ENCODE measurements at places on chromosomes 3 and 15. TPM values are rescaled to one million over a fixed set of nuclear protein-coding genes. Genes with fewer than 3 reads are reported as not detected.

GRCh38 chr15:27743638-27744037 is 355.5 kb downstream of the OCA2 start:
- no peaks in the 10 kb centered on the region for H3K36me3 ChIP-seq
- H3K27me3 ChIP-seq: no peaks in the 10 kb centered on the region

DNA sequence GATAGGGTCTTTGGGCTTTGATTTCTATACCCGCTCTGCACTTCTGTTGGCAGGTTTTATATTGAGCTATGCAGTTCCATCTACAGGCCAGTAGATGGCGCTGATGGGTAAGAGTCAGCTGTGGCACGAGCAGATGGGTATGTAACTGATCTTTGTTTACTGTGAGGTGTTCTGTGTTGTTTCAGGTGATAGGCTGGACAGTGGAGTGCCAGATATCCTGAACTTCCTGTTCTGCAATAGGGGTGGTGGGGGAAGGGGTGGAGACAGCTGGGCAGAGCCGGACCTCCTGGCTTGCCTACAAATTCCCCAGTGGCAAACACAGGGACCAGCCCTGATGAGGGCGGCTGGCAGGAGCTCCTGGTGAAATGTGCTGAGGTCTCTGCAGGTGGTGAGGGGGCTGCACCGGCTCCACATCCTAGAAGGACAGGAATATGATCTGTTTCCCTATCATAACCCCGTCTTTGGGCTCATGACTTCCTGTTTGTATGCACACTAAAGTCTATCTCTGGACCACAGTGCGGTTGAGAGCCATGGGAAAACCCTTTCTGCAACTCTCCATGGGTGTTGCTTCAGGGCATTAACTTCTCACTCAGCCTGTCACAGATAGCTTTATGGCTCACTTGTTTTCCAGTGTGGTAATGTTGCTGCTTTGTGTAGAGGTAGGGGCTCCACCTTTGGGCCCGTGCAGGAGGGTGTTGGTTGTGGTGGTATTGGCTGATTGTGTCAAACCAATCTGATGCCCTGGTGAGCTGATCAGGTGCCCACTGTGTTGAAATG is 13.4 kb upstream of the FAM98B start:
- peaks cover 7% of the 10 kb centered on the region for H3K4me1 ChIP-seq
- H3K27me3 ChIP-seq: 0 out of 2 replicates have a peak, but pooled peaks cover 9% of the 10 kb centered on the region
- no peaks in the 10 kb centered on the region for H3K36me3 ChIP-seq
- no peak overlapping the region for H3K4me3 ChIP-seq

- no peak for DNase-seq
- peaks cover 47% of the 10 kb centered on the region for H3K4me1 ChIP-seq
- H3K4me3 ChIP-seq: peak overlapping the region; percentile 68
- H3K27me3 ChIP-seq: no peaks in the 10 kb centered on the region
- H3K27ac ChIP-seq: no peak overlapping the region
- H3K36me3 ChIP-seq: no peaks in the 10 kb centered on the region
These were observed 230 bp downstream of the SHF start for GRCh38 chr15:45187578-45187893.

DNA sequence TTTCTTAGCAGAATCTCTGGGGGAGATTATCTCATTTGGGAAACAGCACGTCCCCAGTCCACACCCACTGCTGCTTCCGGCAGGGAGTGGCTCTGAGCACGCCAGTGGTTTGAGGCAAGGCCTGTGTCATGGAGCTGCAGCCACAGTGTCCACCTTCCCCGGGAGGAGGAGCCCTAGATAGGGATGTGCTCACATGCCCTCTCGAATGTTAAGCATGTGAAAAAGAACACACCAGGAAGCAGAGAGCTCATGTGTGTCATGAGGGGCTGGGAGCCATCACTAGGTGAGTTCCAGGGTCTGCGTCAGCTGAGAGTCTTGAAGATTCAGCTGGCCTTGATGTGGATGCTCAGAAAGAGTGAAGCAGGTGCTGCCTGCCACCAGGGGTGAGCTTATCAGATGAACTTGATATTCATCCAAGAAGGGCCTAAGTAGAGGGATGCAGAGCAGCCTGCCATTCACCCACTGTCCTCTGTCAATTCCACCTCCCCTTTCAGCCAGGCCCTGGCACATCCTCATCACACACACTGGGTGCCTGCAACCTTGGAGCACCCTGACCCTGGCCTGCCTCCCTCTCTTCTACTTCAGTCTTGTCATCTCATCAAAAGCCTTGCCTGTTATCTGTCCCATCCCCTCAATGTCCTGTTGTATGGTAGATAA is 16.3 kb downstream of the ITGA11 start:
- no peak overlapping the region for H3K4me3 ChIP-seq
- DNase-seq: no peak
- no peaks in the 10 kb centered on the region for H3K4me1 ChIP-seq
- no peaks in the 10 kb centered on the region for H3K36me3 ChIP-seq
- no peak overlapping the region for H3K27ac ChIP-seq
- H3K27me3 ChIP-seq: no peaks in the 10 kb centered on the region

- H3K27me3 ChIP-seq: no peaks in the 10 kb centered on the region
- DNase-seq: no peak
- no peaks in the 10 kb centered on the region for H3K4me1 ChIP-seq
- H3K36me3 ChIP-seq: peaks cover 77% of the 10 kb centered on the region
- H3K4me3 ChIP-seq: no peak overlapping the region
These were observed 29.3 kb downstream of the RIOX2 start for GRCh38 chr3:97942801-97943546.

GRCh38 chr3:177725165-177725564 is 527.9 kb upstream of the TBL1XR1 start:
- no peak for DNase-seq
- H3K27ac ChIP-seq: no peak overlapping the region
- H3K4me3 ChIP-seq: no peak overlapping the region
- peaks cover 13% of the 10 kb centered on the region for H3K4me1 ChIP-seq

DNA sequence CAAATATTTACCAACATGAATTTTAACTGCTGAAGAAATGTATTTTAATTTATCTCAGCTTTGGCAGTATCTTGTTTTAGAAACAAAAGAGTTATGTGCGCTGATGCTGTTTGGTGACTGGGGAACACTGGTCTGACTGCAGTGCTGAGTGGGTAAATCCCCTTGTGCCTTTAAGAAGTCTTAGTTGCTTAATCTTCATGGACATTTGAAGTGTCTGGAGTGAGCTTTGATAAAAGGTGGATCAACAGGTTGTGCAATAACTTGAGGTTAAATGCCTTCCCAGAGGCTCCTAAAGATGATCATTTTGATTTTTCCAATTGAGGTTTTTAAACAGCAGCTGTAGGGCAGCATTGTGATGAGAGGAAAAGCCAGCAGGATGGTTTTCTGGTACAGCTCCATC is 68.7 kb downstream of the TP63 start:
- no peak for DNase-seq
- H3K27me3 ChIP-seq: peaks cover 4% of the 10 kb centered on the region
- H3K36me3 ChIP-seq: no peaks in the 10 kb centered on the region
- no peak overlapping the region for H3K4me3 ChIP-seq
- no peak overlapping the region for H3K27ac ChIP-seq

GRCh38 chr3:46903341-46904302 is 26.1 kb downstream of the PTH1R start:
- no peaks in the 10 kb centered on the region for H3K36me3 ChIP-seq
- no peak overlapping the region for H3K4me3 ChIP-seq
- DNase-seq: no peak
- peaks cover 23% of the 10 kb centered on the region for H3K4me1 ChIP-seq
- H3K27ac ChIP-seq: no peak overlapping the region

- peaks cover 11% of the 10 kb centered on the region for H3K4me1 ChIP-seq
- H3K27ac ChIP-seq: no peak overlapping the region
- H3K27me3 ChIP-seq: no peaks in the 10 kb centered on the region
- DNase-seq: no peak
These were observed 123.1 kb upstream of the UBE2E1 start for GRCh38 chr3:23682646-23683045.

- H3K4me1 ChIP-seq: peaks cover 18% of the 10 kb centered on the region
- no peak for DNase-seq
- no peaks in the 10 kb centered on the region for H3K27me3 ChIP-seq
- no peaks in the 10 kb centered on the region for H3K36me3 ChIP-seq
These were observed 105.8 kb downstream of the P3H2 start for GRCh38 chr3:190014940-190015339.

- peak; percentile 15 for DNase-seq
- H3K27me3 ChIP-seq: no peaks in the 10 kb centered on the region
- H3K4me1 ChIP-seq: peaks cover 19% of the 10 kb centered on the region
- H3K36me3 ChIP-seq: no peaks in the 10 kb centered on the region
These were observed 298.3 kb downstream of the ZBTB20 start for GRCh38 chr3:114848643-114849350.

DNA sequence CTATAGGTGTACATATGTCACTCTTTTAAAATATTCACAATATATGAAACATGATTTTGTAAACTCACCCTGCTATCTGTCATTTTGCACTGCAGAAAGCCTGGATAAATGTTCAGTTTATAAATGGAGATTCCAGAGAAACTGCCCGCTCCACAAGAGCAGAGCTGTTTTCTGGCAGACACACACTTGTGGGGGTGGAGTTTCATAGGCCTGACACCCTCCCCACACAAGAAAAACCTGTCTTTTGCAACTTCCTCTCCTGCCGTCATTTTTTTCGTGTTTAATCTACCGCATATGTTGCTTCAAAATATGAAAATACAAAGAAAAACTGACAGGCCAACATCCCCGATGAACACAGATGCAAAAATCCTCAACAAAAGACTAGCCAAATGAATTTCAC is 479.0 kb downstream of the GABRG3 start:
- H3K4me1 ChIP-seq: no peaks in the 10 kb centered on the region
- H3K4me3 ChIP-seq: no peak overlapping the region
- DNase-seq: no peak
- no peaks in the 10 kb centered on the region for H3K27me3 ChIP-seq
- H3K27ac ChIP-seq: no peak overlapping the region

- H3K27ac ChIP-seq: no peak overlapping the region
- DNase-seq: no peak
- H3K36me3 ChIP-seq: no peaks in the 10 kb centered on the region
- no peaks in the 10 kb centered on the region for H3K27me3 ChIP-seq
- no peak overlapping the region for H3K4me3 ChIP-seq
- H3K4me1 ChIP-seq: no peaks in the 10 kb centered on the region
These were observed 331.3 kb upstream of the RBMS3 start for GRCh38 chr3:28949580-28949979.

DNA sequence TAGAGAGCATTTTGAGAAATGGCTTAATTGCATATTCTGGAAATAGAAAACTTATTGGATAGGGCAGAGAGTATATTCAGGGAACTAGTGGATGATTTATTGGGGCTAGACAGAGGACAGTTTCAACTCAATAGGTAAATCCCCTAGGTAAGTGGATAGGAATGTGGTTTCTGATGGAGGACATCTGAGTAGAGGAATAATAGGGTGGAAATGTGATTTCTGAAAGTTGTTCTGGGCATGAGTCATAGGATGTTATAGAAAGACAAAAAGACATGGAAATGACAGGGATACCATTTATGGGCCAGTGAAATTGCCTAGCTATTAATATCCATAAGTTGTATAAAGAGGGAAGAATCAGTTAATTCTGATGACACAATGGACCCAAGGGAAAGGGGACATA is 563.3 kb upstream of the GOLIM4 start:
- H3K36me3 ChIP-seq: no peaks in the 10 kb centered on the region
- no peaks in the 10 kb centered on the region for H3K4me1 ChIP-seq
- H3K27ac ChIP-seq: no peak overlapping the region
- no peak overlapping the region for H3K4me3 ChIP-seq
- no peak for DNase-seq

DNA sequence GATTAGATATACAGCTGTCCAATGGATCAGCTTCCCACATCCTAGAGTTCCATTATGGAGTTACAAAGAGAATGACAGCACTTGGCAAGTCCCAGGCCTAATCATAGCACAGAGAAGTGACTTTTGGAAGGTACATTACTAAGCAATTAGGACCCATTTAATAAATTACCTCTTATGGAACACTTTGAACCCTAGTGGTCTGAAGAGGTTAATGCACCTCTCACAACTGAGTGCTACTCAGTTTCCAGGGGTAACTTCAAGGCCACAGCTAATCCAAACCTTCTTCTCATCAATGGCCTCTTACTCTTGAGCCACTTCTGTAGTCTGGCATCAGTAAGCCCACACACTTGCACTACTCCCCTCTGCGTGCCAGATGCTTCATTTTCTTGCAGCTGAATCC is 34.9 kb upstream of the MEIS2 start:
- H3K4me3 ChIP-seq: no peak overlapping the region
- H3K36me3 ChIP-seq: no peaks in the 10 kb centered on the region
- peak overlapping the region; percentile 97 for H3K27ac ChIP-seq
- H3K27me3 ChIP-seq: no peaks in the 10 kb centered on the region
- no peak for DNase-seq

ACSBG1 gene
- polyA plus RNA-seq: 0.02 TPM

TP53BP1 gene
- polyA plus RNA-seq: 27.1 TPM

VWA5B2 gene
- polyA plus RNA-seq: 0.19 TPM
